ENCODE measurements at places on chromosomes 1 and 21.
A peak's percentile ranks its signal among the peaks of the same experiment; 100 is the strongest.

- peak; percentile 39 for DNase-seq
Measured at GRCh38 chr1:2468041-2468472, 8.0 kb upstream of the PLCH2 start.

DNA sequence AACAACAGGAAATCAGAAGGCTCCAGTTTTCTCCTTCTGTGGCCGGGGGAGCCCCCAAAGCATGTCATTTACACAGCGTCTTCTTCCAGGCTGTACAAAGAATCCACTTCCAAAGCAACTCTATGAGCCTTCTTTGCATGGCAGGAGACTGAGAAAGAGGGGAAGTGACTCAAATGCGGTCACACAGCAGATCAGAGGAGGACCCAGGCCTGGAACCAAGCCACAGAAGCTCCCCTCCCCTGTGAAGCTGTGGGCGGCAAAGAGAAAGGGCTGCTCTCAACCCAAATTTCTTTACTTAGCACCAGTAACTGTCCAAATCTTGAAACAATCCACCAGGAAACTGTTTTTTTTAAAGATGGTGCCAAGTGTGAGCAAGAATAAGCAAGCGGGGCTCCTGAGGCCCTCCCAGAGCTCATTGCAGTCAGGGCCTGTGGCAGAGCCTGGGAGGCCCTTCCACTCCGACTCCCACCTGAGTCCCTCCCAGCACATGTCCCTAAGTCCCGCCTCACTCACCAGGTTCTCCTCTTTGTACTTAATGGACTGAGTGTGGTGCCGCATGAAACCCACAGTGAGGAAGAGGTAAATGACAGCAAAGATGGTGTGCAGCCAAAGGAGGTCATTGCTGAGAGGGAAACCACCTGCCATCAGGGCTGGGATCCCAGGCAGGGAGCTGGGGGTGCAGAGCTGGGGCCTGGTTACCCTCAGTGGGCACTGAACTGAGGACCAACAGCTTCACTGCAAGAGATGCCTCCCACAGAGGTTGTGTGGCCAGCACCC, 15.9 kb downstream of the TMEM63A start:
- DNase-seq = no peak

GRCh38 chr21:18252680-18253079, 8.0 kb downstream of the CHODL start:
- DNase-seq = no peak

GRCh38 chr1:103917795-103918194, 168.1 kb downstream of the AMY1C start:
- DNase-seq = no peak

DNA sequence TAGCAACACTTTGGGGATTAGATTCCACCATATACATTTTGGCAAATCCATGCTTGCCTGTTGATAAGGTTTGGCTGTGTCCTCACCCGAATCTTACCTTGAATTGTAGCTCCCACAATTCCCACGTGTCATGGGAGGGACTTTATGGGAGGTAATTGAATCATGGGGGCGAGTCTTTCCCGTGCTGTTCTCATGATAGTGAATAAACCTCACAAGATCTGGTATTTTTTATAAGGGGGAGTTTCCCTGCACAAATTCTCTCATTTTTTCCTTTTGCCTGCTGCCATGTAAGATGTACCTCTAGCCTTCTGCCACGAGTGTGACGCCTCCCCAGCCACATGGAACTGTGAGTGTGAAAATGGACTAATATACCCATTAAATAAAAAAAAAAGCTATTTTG, 265.3 kb downstream of the MRPL39 start:
- no peak for DNase-seq

DNA sequence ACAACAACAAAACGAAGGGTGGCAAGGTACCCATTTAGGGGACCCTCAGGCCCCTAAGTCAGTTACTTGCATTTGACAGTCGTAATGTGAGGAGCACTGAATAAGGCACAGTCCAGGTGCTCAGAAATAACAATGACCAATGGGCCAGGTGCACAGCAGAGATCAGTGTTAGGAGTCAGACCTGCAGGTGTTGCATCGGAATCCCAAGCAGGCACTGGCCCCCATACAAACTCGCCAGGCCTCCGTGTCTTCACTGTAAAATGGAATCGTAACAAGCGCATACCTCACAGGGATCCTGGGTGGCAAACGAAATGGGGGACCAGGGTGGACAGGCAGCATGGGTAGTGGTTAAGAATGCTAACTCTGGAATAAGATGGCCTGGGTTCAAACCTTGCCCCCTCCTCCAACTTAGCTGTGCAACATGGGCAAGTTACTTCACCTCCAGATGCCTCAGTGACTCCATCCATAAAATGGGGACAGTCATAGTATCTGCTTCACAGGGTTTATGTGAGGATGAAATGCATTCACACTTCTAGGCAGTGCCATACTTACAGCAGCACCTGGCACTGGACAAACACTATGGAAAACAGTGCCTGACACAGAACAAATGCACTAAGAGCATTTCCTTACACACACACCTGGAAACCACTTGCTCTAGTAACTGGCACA, 20.2 kb downstream of the RCAN1 start:
- DNase-seq = no peak

DNA sequence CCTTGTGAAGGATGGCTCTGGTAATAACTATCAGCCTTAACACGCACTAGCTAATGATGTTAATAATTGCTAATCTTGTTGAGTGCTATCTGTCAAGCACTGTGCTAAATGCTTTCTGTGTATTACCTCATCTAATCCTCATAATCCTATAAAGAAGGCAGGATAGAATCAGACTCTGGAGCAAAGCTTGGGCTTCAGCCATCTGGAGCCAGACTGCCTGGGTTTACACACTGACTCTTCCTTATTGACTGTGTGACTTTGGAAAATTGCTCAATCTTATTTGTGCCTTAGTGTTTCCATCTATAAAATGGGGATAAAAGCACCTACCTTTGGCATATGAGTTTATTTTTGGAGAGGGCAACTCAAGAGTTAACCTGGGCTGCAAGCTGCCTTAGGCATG, 216.1 kb downstream of the NUF2 start:
- DNase-seq = no peak

- no peak for DNase-seq
Measured at GRCh38 chr1:78035121-78035520, 10.6 kb upstream of the GIPC2 start.

GRCh38 chr1:219132939-219133338, 40.7 kb upstream of the LYPLAL1 start:
- DNase-seq = no peak

- DNase-seq = no peak
Measured at GRCh38 chr1:235391874-235392273, 24.6 kb downstream of the TBCE start.

- DNase-seq = no peak
Measured at GRCh38 chr1:235951661-235952060, 85.0 kb upstream of the LYST start.

GRCh38 chr1:222828939-222829338, 14.1 kb downstream of the DISP1 start:
- no peak for DNase-seq

DNA sequence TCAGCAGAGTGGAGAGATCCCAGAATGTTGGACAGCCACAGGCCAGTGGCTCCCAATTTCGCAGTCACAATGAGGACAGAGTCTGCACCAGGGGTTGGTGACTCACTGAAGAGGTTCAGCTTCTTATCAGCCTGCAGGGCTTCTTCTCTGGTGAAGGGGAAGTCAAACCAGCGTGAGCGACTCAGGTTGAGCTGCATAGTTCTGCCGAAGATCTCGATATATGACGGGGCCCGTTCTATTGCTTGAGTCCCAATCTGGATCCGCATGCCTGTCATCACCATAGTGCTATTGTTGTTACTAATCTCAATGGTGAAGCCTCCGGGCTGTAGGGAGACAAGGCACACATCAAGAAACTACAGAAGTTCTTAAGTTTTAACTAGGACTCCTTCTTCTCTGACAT, 58.5 kb downstream of the UBR4 start:
- DNase-seq = peak; percentile 8

Measured in erythroblast (primary cell).